ENCODE measurements at places on chromosomes 3 and 15.

DNA sequence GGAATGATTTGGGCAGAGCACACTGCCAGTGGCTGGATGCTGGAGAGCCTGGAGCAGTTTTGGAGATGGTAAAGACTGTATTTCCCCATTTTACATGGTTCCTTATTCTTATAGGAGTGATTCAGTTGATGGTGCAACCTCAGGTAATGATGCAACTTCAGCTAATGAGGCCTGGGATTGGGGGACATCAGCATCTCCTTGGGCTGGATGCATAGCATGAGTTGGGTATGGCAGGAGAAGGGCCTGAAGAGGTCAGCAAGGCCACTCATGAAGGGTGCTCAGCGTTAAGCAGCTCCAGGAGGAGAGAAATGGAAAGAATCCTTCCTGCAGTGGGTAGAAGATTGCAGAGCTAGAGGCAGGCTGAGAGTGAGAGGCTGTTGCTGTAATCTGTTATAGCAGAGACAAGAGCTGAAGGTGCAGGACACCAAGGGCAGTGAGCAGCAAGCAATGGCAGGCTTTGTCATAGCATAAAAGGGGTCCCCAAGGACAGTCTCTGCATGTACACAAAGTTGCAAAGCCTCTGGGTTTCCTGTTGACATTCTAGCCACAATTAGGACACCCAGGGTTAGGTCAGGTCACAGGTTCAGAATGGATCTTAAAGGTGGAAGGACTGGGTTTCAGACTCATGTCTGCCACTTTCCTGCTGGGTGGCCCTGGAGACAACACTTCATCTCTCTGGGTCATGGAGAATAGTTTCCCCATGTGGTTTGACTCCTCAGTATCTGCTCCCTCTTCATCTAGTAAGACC is 29.5 kb upstream of the SNRK start:
- DNase-seq, result no peak

GRCh38 chr3:57942872-57943283 is 65.3 kb upstream of the FLNB start:
- DNase-seq, result no peak

GRCh38 chr15:60616147-60616546 is 137.2 kb upstream of the ICE2 start:
- DNase-seq, result no peak

DNA sequence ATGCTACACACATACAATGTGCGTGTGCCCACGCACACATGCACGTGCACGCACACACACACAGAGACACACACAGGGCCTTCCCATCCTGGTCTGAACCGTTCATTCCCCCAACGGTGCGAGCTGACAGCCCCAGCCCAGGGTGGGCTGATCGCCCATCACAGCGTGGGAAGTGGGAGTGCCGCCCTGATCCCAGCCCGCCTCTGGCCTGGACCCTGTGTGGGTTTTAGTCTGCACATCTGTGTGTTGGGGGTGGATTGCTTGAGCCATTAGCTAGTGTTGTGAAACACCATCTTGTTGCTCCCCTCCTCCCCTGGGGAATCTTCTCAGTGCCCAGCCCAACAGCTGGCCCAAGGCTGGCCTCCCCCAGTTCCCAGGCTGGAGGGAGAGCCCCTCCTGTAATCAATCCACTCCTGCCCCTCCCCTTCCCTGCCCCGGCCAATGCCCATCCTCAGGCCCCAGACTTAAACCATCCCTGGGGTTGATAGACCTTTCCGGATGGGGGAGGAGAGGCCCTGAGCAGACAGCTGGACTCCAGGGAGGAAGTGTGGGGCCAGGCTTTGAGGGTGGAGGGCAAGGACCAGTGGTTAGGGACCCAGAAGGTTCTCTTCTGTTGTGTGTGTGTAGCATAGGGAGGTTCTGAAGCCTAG is 8.3 kb downstream of the SEMA3G start:
- no peak for DNase-seq

DNA sequence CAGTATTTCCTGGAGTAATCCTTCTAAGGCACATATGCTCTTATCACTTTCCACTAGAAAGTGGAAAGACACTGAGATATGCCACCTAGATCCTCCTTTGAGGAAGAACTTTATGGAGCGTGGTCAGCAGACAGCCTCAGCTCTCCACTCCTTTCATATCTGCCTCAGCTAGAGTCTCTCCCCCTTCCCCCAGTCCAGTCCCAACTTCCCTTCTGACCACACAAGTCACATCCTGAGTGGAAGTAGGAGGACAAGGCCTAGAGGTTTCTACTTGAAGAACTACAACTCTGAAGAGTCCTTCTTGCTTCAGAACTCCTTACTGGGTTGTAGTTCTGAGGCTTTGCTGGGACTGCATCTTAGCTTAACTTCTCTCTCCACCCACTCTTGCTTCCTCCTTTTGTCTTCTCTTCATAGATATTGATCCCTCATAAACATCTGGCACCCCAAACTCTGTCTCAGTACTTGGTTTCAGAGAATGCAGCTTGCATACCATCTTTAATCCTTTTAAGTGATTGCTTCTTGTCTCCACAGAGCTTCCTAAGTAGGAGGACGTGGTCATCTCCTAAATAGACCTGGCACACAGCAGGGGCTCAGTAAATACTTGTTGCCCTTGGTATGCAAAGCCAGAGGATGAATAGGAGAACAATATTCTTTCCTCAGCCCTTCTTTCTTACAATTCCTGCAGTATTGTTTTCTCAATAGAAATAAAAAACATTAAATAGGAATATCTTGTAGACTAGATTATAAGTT is 109.6 kb downstream of the OXSM start:
- DNase-seq, result no peak

GRCh38 chr3:108527109-108527508 is 16.7 kb upstream of the MYH15 start:
- no peak for DNase-seq

GRCh38 chr3:149523512-149524299 is 49.2 kb downstream of the TM4SF4 start:
- no peak for DNase-seq

DNA sequence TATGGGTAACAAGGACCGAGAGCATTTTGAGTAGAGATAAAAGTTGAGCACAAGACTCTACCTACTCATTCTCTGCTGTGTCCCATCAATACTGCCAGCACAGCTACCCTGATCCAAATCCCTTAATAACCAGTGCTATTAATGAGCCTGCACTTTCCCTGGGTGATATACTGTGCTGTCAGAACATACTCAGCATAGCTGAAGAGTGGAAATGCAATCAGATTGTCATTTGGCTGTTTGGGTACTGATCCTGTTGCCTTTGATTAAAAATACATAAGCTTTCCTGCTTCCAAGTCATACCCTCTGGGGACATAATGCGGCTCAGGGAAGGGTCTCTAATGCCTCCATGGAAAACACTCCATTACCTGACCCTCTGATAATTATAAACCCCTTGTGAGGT is 917.5 kb downstream of the SQOR start:
- DNase-seq, result no peak

DNA sequence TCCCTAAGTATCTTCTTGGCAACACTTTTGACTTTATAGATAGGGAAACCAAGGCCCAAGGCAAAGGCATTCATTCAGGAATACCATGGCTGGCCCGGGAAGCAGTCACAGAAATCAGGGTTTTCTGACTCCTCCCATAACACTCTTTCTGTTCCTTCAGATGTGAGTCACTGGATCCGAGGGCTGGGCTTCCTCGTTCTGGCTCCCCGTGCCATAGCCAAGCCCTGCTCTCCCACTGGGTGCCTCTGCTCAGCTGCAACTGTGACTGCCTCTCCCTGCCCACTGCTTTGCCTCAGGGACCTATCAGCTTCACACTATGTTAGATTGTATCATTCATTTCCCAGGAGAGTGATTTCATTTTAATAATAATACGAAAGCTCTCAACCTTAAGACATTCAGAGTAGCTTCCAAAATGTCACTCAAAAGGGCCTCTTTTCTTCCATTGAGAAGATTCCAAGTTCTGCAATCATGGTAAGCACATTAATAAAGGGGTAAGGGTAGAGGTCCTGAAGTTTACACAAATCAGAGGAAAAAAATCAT is 50.2 kb downstream of the GABRB3 start:
- DNase-seq, result no peak

DNA sequence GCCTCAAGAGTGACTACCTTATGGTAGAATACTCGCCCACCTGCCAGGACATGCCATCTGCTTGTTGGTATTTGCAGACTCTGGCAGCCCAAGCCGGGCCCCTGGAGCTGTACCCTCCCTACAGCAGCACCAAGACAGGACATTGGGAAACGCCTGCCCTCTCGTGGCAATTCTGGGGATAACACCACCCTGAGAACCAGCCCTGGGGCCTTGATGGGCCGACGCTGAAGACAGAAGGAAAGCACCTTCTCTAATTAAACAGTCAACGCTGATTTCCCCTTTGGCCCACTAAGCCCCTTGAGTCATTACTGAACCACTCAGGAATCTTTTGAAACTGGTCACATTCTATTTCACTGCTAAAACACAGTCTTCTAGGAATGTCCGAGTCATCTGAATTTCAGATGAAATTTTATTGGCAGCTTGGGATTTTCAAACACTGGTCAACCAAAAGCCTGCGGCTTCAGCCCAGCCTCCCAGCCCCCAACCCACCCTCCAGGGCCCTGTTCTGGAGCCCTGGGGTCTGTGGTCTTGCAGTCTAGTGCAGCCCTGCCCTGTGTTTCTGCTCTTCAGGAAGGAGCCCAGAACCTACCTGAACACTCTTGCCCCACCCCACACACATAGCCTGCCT is 91.3 kb downstream of the TMEM266 start:
- peak; percentile 82 for DNase-seq

GRCh38 chr15:52683580-52683979 is 4.4 kb upstream of the ATOSA start:
- DNase-seq, result no peak

DNA sequence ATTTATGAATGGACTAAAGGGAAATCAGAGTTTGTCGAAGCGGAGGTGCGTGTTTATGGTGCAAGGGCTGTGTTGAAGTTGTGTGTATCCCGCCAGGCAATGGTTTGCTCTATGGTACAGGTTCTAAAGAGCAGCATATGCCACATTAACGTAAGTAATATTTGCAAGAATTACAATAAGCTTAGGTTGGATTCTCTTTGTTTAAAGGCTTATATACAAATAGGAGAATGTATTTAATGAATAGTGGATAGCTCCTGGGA is 800 bp downstream of the EPHA3 start:
- DNase-seq, result no peak

DNA sequence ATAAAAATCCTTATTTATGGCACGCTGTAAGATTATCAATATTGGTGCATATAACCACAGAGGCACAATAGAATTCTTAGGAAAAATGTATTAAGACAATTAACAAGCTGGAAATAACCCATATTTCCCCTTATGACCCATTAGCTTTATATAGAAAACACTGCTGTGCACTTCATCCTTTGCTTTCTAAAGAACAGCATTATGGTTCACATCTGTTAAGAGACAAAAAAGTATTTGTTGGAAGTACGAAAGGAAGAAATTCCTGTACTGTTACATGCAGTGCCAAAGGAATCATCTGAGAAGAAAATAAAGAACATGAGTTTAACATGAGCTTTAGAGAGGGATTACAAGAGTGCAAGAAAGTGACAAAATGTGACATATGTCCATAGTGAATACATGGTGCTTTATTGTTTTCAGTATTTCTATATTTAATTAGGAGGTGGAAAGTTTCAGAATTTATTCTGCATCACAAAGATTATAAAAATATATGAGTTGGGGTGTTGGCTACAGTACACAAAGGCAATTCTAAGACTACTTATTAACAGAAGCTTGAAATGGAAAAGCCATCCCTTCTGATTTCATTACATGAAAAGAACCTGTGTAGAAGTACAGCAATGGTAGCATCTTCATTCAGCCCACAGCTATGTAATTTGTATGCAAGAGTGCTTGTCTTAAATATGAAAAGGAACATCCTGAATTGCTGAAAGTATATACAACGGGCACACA is 6.8 kb downstream of the UBE3A start:
- DNase-seq, result no peak

DNA sequence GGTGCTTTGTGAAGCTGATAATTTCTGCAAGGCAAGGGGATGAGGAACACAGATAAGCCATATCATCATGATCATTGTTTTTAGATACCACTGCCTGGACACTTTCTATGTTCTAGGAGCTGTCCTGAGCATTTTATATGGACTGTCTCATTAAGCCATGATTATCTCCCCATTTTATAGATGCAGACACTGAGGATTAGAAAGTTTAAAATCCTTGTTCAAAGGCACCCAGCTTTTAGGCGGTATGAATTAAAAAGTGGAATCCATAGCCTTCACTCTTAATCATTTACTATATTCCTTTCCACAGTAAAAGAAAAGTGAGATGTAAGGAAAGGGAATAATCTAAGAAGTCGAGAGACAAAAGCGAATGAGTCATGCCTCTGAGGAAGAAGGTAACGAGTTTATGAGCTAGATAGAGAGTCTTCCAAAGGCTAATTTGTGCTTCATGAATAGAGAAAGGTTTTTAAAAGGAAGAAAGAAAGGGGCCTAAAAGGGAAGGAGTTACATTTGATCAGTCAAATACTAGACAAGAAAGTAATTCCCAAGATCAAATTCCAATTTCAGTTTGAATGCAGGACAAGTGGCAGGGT is 856.0 kb downstream of the FHIT start:
- no peak for DNase-seq

- DNase-seq, result no peak
These were observed 99.1 kb downstream of the LARS2 start for GRCh38 chr3:45487508-45487907.

- DNase-seq, result no peak
These were observed 6.8 kb downstream of the SOX14 start for GRCh38 chr3:137770835-137771399.

DNA sequence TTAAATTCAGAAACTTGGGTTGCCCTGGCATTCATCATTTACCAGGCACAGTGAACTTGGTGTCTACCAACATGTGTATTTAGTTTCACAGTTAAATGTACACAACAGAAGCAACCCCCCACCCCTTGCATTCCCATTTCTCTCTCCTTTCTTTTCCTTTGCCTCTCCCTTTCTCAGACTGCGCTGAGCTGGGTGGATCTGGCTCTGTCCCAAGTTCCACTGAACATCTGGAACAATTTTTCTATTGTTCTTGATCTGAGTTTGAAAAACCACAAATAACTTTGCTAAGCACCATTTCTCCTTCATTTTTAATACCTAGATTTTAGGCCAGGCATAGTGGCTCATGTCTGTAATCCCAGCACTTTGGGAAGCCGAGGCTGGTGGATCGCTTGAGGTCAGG is 242.2 kb downstream of the ABHD5 start:
- DNase-seq, result no peak

DNA sequence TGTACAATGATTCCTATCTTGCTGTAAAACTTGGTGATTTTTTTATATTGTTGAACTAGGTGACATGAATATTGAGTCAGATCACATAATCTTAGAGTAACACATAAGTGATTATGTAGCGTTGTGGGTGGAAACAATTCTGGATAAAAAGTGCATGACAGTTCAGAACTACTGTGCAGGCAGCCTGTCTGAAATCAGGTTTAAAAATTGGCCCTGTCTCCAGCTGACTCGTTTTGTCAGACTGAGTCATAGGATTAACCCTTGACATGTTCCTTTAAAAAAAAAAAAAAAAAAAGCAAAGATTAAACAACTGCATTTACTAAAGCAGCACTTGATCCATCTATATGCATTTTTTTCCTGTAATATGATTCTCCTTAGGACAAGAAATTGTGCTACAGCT is 160.0 kb upstream of the CGNL1 start:
- no peak for DNase-seq

- DNase-seq, result peak; percentile 17
These were observed 663 bp downstream of the PDCD10 start for GRCh38 chr3:167733961-167734497.

GRCh38 chr15:27792756-27793264 is 306.3 kb downstream of the OCA2 start:
- no peak for DNase-seq
